Osteocyte (in vitro differentiated cells): ENCODE measurements at places on chromosomes 6 and 20. TPM values are rescaled to one million over a fixed set of nuclear protein-coding genes. Genes with fewer than 3 reads are reported as not detected.

SAMD5 gene
- total RNA-seq, result 15.8 and 18.6 TPM in 2 replicates

GRCh38 chr6:153121311-153121710, 9.8 kb downstream of the RGS17 start:
- H3K4me1 ChIP-seq, result peaks cover 7% of the 10 kb centered on the region
- DNase-seq, result no peak
- no peak overlapping the region for H3K27ac ChIP-seq
- H3K4me3 ChIP-seq, result no peak overlapping the region
- no peaks in the 10 kb centered on the region for H3K27me3 ChIP-seq
- no peaks in the 10 kb centered on the region for H3K36me3 ChIP-seq

AVP gene
- total RNA-seq, result not detected in 2 replicates

GRCh38 chr6:95581073-95581472, 3.7 kb downstream of the MANEA start:
- no peak for DNase-seq
- peaks cover 6% of the 10 kb centered on the region for H3K36me3 ChIP-seq
- H3K4me3 ChIP-seq, result no peak overlapping the region
- H3K4me1 ChIP-seq, result peaks cover 24% of the 10 kb centered on the region
